ENCODE measurements at places on chromosomes 6 and 20.

- no peak for DNase-seq
Observed at GRCh38 chr6:6221787-6222535, 98.5 kb downstream of the F13A1 start.

DNA sequence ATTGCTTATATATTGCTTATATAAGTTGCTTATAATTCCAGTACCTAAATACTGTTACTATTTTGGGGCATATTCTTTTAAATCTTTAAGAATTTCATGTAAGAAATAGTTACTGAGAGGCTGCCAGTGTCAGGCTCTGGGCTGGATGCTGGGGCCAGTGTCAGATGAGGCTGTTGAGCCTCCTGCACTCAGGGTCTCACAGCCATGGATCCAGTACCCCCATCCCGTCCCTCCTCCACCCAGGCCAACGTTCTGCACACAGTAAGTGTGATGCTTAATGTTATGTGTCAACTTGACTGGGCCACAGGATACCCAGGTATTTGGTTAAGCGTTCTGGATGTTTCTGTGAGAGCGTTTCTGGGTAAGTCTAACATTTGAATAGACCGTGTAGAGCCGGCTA, 119.5 kb upstream of the PMEPA1 start:
- DNase-seq: no peak

- DNase-seq: peak; percentile 23
Observed at GRCh38 chr6:72316675-72317380, 305.0 kb upstream of the KCNQ5 start.

- no peak for DNase-seq
Observed at GRCh38 chr6:118786596-118787453, 107.1 kb upstream of the ASF1A start.

DNA sequence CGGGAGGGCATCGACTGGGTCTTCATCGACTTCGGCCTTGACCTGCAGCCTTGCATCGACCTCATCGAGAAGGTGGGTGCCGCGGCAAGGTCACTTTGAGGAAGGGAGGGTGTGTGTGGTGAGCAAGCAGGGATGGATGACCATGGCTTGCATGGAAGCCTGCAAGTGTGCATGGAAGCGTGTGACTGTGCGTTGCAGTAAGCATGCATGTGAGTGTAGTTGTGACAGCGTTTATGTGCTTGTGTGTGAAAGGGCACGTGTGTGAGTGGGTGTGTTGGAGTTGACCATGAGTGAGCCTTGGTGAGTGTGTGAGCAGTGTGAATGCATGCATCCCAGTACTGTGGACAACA, 32.5 kb downstream of the MYH7B start:
- DNase-seq: no peak

- DNase-seq: no peak
Observed at GRCh38 chr20:62951896-62952372, 575 bp upstream of the SLC17A9 start.

- no peak for DNase-seq
Observed at GRCh38 chr20:38345643-38346042, 639 bp upstream of the LBP start.

- DNase-seq: no peak
Observed at GRCh38 chr20:24382331-24382730, 87.1 kb upstream of the SYNDIG1 start.

GRCh38 chr20:64160526-64161355, 3.5 kb upstream of the MYT1 start:
- DNase-seq: no peak

GRCh38 chr6:75438442-75439116, 55.0 kb downstream of the FILIP1 start:
- DNase-seq: no peak

DNA sequence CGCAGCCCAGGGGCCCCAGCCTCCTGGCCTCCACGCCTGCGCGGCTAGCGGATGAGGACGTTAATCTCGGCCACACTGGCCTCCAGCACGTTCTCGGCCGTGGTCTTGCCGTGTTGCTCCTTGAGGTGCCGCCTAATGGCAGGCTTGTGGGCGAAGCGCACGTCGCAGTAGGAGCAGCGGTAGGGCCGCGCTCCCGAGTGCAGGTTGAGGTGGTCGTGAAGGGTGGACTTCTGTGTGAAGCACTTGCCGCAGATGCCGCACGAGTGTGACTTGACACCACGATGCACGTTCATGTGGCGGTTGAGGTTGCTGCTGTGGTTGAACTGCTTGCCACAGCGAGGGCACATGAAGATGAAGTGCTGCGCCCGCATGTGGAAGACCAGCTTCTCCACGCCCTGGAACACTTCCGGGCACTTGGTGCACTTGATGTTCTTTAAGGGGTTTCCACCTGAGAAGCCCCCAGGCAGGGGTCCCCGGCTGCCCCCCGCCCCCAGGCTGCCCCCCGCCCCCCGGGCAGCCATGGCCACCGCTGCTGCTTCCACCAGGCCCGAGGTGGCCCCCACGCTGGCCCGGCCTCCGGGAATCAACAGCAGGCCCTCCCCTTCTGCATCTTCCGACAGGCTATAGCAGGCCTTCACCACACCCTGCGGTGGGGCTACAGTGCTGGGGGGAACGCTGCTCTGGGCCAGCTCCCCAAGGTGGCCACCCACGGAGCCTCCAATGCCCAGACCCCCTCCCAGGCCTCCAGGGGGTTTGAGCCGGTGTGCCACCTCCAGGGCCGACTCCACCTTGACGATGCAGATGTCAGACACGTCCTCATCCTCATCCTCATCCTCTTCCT, 1.8 kb downstream of the ZBTB12 start:
- DNase-seq: no peak

DNA sequence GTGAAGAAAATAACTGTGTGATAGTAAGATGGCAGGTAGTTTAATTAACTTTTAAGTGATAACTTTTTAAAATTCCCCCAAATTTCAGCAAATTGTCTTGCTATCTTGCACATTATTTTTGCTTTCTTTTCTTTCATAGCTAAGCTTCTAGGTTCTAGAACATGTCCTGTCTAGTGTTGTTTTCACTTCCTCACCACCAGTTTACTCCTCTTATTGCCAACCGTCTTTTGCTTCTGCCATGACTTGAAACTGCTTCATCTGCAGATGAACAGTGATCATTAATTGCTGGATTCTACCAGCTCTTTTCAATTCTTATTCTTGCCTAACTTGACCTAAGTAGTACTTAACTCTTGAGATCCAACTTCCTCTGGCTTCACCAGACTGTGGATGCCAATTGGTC, 137.8 kb downstream of the CENPW start:
- DNase-seq: no peak

DNA sequence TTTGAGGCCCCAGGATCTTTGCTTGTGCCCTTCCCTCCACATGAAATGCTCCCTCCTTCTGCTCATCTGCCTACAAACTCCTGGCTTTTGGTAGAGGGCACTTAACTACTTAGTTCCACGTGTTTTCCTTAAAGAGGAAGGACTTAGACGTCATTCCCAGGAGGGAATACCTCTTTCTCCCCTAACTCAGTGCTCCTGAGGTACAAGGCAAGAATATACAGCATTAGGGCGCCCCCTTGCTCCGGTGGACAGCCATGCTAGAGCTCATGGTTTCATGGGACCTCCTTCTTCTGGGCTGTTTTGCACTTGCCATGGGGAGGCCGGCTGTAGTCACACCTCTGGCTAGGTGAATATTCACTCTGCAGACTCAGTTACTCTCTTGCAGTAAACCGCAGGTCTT, 93.8 kb upstream of the LY86 start:
- no peak for DNase-seq

DNA sequence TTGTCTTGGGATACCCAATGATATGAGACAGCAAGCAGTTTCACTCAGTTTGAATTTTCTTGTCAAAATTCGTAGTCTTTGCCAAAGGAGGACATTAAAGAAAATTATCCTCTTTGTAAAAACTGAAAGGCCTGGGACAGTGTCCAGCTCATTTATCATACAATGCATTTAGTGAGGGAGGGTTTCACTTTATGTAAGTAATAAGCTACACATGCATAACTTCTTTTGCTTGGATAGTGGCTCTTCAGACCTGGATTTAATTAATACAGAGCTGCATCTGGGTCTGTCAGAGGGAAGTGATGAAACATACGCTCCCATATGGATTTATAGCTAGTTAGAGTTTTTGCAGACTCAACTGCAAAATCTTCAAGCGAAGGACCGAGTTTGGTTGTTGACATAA, 175.6 kb downstream of the PHACTR1 start:
- DNase-seq: no peak

- DNase-seq: no peak
Observed at GRCh38 chr6:49739423-49739822, 4.8 kb downstream of the CRISP3 start.

DNA sequence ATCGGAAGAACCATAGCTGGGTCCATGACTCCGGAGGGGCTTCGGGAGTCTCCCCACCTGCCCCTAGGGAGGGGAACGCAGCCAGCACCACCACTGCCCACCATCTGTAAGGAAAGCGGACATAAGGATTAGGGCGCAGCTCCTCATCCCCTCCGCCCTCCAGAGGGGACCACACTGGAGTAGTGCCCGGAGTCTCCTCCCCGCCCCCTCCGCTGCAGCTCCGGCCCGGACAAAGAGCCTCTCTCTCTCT, 628 bp downstream of the SLC35B2 start:
- no peak for DNase-seq

DNA sequence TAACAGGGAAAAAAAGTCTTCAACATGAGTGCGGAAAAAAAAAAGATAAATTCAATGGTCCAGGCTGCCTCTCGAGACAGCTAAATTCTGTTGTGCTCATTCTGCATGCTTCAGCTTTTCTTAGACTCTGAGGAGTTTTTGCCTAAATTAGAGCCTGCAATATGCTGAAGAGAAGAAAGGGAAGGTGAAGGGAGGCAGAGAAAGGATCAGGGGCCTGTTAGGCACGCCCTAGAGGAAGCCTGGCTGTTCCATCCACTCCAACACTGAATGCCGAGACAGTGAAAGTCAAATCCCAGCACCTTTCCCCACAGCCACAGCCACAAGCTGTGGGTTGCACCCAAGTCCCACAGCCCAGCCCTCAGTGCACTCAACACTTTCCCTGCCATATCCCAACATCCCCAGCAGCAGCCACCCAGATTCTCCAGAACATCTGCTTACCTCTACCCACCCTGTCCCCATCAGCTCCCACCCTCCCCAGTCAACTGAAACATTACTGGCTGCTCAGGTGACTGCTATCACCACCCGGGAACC, 37.3 kb downstream of the PREX1 start:
- no peak for DNase-seq

- DNase-seq: peak; percentile 93
Observed at GRCh38 chr20:31485450-31486339, 10.6 kb downstream of the REM1 start.

GRCh38 chr6:111586554-111586953, 19.1 kb downstream of the TRAF3IP2 start:
- DNase-seq: no peak

GRCh38 chr6:140988780-140989179, 1143.9 kb upstream of the GJE1 start:
- no peak for DNase-seq

DNA sequence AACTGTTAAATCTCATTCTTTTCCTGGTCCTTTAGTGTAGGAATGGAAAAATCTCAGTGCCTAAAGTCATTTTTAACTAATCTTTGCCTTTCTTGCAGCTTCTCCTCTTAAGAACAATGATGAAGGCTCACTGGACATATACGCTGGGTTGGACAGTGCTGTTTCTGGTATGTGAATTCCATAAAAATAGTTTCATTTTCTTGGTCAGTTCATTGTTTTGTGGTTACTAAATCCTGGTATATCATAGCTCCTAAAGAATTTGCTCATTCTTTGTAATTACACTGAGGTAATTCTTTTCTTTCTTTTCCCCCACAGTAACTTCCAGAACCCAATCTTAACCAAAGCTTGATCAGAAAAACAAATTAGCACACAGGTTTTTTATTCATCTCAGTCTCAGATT, 23.4 kb downstream of the CASP8AP2 start:
- DNase-seq: no peak

DNA sequence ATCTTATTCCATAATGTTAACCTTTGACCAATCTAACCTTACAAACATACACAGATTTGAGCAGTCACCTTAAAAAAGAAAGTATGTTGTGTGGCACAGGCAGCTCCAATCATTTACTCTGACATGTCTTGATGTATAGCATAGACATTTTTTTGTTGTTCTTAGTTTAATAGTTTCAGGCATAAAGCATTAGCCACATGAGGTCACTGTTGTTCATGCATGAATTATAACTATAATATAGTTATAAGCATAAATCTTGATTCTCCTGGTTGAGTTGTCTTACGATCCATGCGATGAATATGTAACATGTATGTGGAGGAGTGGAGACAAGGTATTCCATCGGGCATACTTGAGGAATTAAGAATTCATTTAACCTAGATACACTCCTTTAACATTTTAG, 26.1 kb upstream of the NKAIN2 start:
- no peak for DNase-seq

DNA sequence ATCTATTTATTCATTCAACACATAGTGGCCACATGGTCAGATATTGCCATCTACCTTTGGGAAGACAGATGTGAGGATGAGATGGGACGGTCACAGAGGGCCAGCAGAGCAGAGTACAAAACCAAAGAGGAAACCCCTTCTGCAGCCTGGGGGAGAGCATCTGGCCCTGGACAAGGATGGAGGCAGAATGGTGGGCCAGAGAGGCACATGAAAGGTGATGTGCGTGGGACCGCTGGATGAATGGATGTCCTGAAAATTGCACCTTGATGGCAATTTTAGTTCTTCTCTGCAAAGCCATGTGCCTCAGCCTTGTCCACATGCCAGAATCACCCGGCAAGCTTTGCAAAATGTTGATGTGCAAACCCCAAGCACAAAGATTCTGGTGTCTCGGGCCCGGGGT, 77.4 kb upstream of the CD93 start:
- DNase-seq: no peak

GRCh38 chr6:115524821-115525220, 535.9 kb downstream of the FRK start:
- DNase-seq: no peak

- DNase-seq: peak; percentile 43
Observed at GRCh38 chr6:136344420-136344819, 54.8 kb upstream of the BCLAF1 start.

- no peak for DNase-seq
Observed at GRCh38 chr6:169075915-169076654, 177.6 kb downstream of the THBS2 start.

DNA sequence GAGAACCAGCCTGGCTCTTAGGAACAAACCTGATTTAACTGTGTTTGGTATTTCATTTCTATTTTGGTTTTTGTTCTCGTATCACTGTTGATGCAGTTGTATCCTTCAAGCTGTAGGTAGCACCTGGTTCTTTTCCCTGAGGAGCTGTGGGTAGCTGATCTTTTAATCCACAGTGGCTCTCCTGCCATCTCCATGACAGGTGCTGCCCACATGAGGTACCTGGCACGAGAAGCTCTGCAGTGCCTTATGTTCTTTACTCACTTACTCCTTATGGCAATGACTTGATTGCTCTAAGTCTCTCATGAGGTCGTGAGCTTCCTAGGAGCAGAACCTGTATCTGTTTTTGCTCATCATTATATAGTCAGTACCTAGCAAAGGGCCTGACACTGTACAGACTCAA, 74.3 kb upstream of the EMILIN3 start:
- no peak for DNase-seq

GRCh38 chr6:4212588-4212987, 77.2 kb upstream of the ECI2 start:
- no peak for DNase-seq

DNA sequence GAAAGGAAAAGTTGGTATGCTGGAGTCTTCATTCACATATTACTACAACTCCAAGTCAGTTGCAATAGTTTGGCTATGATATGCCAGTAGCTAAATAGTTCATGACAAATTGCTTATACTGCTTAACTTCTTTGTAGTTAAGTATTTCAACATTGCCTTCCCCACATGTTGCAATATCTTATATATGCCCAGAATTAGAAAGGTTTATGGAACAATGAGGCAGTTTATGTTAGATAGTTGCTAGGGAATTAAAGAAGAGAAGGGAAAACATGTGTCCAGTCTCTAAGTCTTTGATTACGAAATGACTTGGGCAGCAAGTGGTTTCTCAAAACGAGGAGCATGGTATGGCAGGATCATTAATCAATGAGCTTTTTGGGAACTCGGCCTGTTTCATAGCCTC, 145.8 kb downstream of the PLCB4 start:
- no peak for DNase-seq

Measured in left hindlimb (tissue), 1 donor.